NCI-H774 (cell line): ENCODE measurements at places on chromosomes 6 and 20.
A peak's percentile ranks its signal among the peaks of the same experiment; 100 is the strongest.

GRCh38 chr6:83844170-83844569 is 9.0 kb upstream of the RIPPLY2 start:
- DNase-seq = no peak

GRCh38 chr6:31723980-31724691 is 963 bp downstream of the MPIG6B start:
- no peak for DNase-seq

DNA sequence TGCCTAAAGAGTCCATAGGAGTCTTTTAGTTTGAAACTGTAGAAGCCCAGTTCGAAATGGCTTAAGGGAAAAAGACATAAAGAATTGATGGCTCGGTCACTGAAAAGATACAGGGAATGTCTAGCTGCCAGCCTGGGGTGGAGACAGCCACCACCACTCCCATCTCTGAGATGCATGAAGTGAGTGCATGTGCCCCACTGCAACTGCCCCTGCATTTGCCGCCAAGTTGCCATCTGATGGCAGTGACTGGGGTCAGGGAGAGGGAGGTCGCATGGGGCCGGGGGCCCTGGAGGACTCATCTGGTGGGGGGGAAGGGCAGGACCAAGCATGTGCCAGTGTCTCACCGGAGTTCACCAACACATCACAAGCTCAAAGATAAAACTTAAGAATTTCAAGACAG is 385.8 kb upstream of the SULF2 start:
- no peak for DNase-seq

DNA sequence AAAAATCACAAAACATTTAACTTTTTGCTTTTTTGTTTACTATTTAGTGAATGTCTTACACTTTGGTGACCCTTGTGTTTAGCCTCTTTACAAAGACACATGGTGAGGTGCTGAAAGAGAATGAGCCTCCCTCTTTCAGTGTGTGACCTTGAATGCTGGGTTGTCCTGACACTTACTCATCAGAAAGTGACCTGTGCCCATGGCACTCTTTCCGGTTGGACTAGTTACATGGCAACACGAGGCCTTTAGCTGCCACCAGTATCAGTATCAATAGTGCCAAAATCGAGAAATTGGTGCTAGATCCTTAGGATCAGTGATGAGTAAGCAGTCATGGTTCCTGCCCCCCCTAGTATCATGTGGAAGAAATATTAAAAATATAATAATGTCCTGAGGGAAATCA is 1.7 kb upstream of the RPL7L1 start:
- DNase-seq = no peak

DNA sequence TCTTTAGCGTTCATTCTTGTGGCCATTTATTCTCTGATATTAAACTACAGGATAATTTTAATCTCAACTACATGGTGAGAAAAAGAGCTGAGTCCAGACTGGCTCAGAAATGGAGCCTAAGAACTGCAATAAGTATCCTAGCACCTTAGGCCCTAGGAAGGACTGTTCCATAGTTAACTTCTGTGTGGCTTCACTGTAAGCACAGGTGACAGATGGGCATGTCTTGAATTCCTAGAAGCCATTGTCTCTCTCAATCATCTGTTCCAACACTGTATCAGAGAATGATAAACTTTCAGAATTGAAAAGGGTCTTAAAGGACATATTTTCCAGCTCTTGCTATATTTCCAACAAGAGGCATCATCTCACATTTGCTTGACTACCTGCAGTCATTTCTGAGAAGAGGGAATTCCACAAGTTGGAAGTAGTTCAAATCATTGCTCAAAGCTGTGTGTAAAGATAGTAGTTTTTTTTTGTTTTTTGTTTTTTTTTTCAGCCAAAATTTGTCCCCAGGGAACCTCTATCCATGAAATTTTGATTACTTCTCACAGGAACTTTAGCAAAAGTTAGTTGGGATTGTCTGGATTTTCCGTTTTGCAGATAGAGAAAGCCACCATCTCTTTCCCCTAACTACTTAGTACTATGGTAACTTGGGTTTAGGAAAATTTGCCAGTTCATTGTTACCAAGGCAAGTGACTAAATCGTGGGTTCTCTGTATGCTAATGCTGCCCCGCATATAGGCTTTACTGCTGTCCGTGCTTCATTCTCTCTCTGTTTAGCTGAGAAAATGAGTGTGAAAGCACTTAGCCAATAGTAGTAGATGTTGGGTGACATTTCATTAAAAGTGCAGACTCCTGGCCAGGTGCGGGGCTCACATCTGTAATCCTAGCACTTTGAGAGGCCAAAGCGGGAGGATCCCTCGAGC is 47.2 kb downstream of the KCNS1 start:
- no peak for DNase-seq

DNA sequence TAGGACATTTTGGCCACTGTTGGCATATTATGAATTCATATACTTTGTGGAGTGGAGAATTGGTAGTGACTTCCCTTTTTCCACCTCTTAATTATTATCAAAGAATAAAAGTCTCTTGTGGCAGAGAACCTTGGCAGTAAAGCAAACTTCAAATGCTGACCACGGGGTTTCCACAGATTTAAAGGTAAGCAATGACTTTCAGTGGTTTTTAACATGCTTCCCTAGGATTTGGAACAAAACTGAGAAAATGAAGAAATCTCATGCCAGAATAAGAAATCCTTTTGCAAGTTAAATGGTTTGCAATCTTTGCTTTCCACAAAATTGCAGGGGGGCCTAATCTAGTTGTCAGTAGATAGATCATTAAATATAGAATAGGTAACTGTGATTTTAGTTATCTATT is 2.0 kb upstream of the SDC4 start:
- DNase-seq = no peak

DNA sequence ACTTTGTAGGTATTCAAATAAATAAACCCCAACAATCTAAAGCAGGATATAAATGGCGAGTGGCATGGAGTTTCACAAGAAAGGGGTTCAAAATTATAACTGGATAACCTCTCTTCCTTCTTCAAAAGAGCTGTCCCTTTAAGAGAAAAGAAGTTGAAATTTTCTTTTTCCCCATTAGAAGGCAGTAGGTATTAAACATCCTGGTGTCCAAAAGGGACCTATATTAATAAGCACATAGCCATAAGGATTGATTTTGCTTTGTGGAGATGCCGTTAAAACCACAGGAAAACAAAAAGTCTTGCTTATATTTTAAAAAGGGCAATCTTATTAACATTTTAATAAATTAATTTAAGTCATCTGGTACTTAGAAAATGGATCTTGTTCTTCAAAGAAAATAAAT is 76.5 kb downstream of the LYRM4 start:
- DNase-seq = no peak

DNA sequence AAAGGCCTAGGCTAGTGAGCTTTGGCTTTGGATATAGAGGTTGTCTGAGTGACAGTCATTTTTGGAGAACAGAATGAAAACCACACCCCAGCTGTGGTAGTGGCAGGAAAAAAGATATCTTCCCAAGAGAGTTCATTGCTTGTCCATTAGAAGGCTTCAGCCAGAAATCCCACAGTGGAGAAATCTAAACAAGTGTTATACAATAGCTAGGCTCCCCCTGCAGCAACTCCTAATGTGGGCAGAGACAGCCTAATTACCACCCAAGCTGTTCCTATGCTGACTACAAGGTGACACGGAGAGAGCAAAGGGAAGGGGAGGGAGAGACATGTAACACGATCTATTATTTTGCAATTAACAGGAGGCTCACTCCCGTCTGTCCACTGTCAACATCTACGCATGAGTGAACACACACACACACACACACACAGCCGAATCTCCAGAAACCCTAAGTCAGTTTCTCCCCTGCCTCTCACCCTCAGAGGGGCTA is 147.5 kb upstream of the TCF21 start:
- peak; percentile 38 for DNase-seq

DNA sequence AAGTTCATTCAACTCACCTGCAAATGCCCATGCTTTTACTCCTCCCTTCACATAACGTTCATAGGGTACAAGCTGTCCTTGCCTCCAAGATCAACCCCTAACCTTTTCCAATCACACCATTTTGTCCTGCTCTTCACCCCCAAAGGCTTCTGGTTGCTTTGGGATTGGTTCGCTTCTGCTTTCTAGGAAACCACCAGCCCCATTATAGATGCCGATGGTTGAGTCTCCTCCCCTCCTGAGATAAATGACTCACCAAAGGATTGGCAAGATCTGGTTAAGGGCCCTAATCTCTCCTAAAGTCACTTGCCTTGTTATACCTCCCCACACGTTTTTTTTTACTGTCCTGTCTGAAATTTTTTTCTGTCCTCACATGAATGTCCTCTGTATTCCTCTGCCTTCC is 311.4 kb downstream of the HACE1 start:
- no peak for DNase-seq

DNA sequence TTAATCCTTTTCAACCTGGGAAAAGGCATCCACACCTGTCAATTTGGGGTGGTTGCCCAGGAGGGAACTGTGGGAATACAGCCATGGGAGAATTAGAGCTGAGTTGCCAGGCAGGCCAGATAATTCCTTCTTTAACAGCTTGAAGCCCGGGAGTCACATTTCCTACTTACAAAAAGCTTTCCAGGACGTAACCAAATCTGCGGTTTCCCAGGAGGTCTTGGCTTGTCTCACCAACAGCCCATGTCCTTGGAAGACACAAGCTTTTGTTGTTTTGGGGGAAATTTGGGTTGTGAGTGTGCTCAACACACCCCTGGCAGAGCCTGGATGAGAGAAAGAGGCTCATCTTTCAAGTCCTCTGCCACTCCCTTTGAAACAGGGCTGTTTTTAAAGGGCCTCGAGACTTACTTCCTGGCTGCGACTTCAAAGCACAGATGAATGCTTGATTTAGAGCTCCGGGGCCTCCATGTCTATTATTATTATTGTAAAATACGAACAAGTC is 465.9 kb upstream of the BTBD3 start:
- DNase-seq = no peak

GRCh38 chr6:100808638-100809275 is 72.4 kb downstream of the ASCC3 start:
- DNase-seq = no peak

- DNase-seq = no peak
Measured at GRCh38 chr6:33147807-33148666, 44.2 kb downstream of the COL11A2 start.

GRCh38 chr20:61770113-61770585 is 295.5 kb downstream of the TAF4 start:
- DNase-seq = no peak

DNA sequence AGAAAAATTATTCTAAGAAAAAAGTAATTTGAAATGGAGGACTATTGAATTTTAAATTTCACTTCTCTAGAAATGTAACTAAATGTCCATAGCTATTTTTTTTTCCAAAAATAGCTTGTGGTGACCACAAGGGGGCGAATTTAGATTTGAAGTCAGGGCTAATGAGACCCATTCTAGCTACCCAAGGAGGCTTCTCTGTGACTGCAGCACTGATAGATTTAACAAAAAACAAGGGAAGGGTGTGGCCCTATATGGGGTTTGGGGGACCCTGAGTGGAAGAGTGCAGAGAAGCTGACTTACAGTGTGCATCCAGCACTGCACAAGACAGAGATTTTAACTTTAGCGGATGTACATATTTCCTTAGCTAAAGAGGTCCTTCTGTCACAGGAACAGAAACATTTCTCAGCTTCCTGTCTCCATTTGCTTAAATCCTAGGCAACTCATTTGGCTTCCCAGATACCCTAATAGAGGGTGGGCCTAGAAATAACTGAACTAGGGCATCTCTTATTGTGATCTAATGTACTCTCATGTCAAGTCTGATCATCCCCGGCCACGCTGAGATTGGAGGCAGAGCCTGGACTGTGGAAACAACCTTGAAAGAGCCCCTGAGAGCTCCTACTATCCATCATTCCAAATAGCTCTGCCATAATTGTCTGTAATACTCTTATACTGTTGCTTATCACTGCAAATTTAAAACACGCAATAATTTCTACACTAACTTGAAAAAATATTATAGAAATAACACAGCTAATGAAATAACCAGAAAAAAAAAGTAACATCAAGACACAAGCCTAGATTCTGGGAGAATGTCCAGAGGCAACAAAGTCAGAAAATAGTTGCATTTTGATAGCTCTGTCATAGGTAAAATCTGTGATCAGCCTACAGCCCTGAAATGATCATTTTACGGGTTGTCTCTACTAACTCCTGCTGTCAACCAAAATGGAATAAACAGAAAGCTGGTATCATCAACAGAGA is 93.6 kb downstream of the SNAP91 start:
- peak; percentile 67 for DNase-seq

- no peak for DNase-seq
Measured at GRCh38 chr20:39089797-39090196, 127.7 kb downstream of the DHX35 start.

DNA sequence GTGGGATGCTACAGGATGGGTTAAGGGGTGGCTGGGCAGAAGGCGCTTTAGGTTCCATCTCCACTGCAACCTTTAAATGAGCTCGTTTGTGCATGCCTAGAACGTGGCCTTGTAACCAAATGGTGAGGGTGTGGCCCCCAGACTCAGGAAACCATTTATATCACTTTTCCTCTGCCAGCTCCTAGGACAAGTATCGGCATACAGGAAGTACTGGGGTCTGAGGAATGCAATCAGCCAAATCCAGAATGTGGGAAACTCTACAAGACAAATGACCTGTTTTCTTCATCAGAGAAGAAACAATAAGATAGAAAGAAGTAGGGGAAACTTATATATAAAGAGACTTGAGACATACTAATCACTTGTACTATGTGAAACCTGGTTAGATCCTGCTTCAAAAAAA is 21.2 kb downstream of the AK9 start:
- DNase-seq = no peak

- no peak for DNase-seq
Measured at GRCh38 chr20:36454698-36455427, 86.5 kb upstream of the MYL9 start.

- DNase-seq = no peak
Measured at GRCh38 chr20:34171640-34172039, 59.6 kb upstream of the EIF2S2 start.

- no peak for DNase-seq
Measured at GRCh38 chr6:34729631-34730470, 27.5 kb upstream of the SNRPC start.

- no peak for DNase-seq
Measured at GRCh38 chr20:44501448-44501847, 20.4 kb downstream of the SERINC3 start.

GRCh38 chr6:15150207-15150606 is 95.7 kb upstream of the JARID2 start:
- no peak for DNase-seq

GRCh38 chr6:105932440-105932839 is 153.7 kb upstream of the PRDM1 start:
- DNase-seq = no peak

DNA sequence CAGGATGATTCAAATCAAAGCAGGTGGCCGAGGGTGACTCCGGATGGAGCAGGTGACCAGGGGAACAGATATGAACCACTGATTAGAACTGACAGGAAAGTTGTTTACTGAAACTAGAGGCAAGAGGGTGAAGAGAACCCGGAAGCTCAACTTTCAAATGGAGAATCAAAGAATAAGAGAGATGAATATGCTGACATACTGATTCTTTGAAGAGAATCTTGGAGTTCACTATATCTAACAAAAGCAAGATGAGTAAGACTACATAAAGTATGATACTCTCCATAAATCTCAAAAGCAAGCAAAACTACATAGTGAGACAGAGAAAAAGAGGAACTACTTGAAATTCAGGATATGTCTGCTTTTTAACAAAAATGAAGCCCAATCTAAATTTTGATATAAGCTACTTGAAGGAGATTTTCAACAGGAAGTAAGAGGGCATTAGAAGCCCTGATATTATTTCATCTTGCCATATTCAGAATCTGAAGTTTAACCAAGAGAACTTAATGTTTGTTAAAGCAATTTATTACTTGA is 4.0 kb upstream of the UBD start:
- DNase-seq = no peak
